Thyroid gland (tissue), 4 donors: ENCODE measurements at places on chromosomes 12 and 14.

DNA sequence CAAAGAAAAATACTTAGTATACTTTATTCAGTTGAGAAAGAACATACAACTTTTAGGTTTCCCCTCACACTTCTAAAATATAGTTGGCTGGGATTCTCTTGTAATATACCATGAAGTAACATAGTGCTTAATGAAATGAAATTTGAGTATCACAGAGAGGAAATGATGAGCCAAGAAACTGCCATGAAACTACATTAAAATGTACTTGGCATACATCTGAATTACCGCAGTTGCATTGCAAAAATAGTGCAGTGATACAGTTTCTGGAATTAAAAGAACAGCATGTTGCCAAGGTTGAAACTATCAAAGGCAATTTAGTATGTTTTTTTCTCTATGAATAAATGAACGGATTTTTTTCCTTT is 389.2 kb downstream of the TMEM117 start:
- no peak for DNase-seq

DNA sequence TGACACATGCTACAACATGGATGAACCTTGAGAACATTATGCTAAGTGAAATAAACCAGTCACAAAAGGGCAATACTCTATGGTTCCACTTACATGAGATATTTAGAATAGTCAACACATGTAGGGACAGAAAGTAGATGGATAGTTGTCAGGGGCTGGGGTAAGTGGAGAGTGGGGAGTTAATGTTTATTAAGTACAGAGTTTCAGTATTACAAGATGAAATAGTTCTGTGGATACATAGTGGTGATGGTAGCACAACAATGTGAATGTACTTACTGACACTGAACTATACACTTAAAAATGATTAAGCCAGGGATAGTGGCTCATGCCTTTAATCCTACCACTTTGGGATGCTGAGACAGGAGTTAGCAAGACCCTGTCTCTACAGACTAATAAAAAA is 8.7 kb downstream of the NUP107 start:
- no peak for DNase-seq

DNA sequence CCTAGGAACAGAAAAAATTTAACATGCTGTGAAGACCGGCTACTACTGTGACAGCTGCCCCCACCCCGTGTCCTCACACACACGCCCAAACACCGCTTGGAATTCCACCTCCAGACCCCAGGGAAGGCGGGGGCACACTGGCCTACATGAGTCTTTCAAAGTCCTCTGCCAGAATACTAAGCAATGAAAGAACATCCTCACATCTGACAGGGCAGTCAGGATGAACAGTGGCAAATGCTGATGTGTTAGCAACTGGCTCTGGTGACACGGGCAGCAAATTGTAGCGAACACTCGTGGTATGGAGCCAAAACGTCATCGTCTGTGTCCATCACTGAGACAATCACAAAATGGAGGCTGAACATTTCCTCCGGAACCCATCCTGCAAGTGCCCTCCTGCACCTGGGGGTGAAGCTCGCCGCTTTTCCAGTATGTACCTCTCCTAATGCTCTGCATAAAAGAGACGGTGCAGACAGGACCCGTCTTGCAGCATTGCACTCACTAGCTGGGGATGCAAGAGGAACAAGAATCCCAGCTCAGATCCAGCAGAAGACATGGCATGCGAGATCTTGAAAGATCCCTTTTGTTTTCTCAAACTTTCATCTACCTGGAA is 94.8 kb downstream of the BCL11B start:
- no peak for DNase-seq

DNA sequence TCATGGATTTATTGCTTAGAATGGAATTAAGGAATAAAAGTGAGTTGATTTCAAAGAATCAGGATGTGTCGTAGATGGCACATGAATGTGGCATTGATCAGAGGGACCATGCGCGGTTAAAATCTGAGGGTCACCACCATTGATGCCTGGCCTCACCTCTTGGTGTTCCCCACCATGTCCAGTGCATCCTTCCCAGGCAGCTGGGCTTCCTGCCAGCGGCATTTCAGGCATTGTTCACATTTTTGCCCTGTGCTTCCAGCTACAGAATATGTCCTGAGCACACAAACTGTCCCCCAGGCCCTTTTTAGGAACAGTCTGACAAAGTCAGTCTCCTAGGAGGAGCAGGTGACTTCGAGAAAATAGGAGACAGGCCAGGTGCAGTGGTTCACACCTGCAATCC is 42.0 kb upstream of the TSPAN9 start:
- no peak for DNase-seq

- no peak for DNase-seq
Observed at GRCh38 chr12:18261906-18262305, 588 bp downstream of the PIK3C2G start.

- DNase-seq = no peak
Observed at GRCh38 chr12:122467983-122468382, 32.7 kb downstream of the ZCCHC8 start.

- no peak for DNase-seq
Observed at GRCh38 chr12:51388846-51389245, 2.4 kb downstream of the GALNT6 start.
